ENCODE measurements at places on chromosomes 2 and 18. TPM values are rescaled to one million over a fixed set of nuclear protein-coding genes. Genes with fewer than 3 reads are reported as not detected.

DNA sequence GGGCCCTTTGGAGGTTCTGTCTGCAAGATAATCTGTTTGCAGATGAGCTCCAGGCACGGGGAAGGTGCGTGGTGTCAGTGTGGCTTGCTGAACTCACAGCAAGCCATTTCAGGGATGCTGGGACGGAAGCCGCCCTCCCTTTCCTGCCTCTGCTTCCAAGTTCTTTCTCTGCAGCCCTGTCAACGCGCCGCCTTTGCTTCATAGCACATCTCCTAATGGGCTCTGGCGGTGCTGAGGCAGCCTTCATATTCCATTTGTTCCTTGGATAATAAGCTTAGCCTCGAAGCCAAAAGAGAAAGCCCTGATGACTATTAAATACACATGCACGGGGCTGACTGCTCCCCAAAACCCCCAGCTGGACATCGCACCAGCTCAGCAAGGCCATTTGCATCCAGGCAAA lies 81.7 kb upstream of the TAF1B start:
- no peak overlapping the region for H3K4me3 ChIP-seq
- no peaks in the 10 kb centered on the region for H3K27me3 ChIP-seq
- H3K27ac ChIP-seq = no peak overlapping the region
- DNase-seq = no peak
- peaks cover 11% of the 10 kb centered on the region for H3K4me1 ChIP-seq

DNA sequence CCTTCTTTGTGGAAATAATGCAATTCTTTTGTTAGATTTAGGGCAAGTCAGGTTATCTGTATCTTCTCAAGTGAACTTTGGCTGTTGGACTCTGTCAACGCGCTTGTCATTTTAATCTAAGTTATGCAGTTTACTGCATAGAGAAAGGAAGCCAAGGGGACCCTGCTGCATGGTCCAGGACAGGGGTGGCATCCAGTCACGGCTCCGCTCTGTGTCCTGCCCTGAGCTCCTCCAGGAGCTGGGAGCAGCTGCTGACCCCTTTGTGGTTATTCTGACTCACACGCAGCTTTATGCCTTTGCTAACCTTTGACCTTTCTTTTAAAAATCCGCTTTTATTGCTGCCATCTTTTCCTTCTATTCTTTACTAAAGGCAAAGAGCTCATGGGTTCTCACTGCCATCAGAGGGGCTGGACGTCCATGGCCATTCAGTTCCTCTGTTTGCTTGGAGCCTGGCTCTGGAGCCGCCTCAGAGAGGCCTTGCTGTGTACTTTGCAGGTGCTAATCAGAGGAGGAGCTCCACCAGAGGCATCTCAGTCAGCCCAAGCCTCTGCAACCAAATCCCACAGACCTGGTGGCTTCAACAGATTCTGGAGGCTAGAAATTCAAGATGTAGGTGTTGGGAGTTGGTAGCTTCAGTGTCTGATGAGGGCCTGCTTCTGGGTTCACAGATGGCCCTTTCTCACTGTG lies 39.3 kb downstream of the SNTG2 start:
- H3K27me3 ChIP-seq = no peaks in the 10 kb centered on the region
- no peaks in the 10 kb centered on the region for H3K36me3 ChIP-seq
- H3K27ac ChIP-seq = no peak overlapping the region
- no peaks in the 10 kb centered on the region for H3K4me1 ChIP-seq
- no peak for DNase-seq
- H3K4me3 ChIP-seq = no peak overlapping the region

Gene CTAGE1
- total RNA-seq = not detected

DNA sequence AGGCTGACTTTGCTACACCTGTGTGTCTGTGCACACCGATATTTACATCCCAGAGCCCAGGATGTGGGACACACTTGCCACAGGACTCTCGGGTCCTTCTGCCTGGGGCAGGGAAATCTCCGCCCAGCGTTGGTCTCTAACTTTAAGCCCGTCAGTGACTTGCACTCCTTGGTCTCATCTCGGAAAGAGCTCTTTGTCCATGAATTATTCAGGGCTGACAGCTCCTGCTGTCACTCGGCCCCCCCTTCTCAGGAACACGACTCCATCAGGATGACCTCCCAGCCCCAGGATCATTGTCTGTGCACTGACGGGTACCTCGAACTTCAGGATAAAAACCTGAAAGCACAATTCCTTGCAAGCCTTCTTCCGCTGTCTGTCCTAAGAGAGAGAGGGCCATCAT lies 26.6 kb downstream of the PLB1 start:
- H3K36me3 ChIP-seq = no peaks in the 10 kb centered on the region
- DNase-seq = no peak
- H3K27me3 ChIP-seq = peaks cover 10% of the 10 kb centered on the region
- no peaks in the 10 kb centered on the region for H3K4me1 ChIP-seq

- H3K27ac ChIP-seq = no peak overlapping the region
- no peak overlapping the region for H3K4me3 ChIP-seq
- H3K36me3 ChIP-seq = no peaks in the 10 kb centered on the region
- no peaks in the 10 kb centered on the region for H3K27me3 ChIP-seq
- DNase-seq = no peak
- H3K4me1 ChIP-seq = peaks cover 17% of the 10 kb centered on the region
These were observed 15.1 kb upstream of the RHOB start for GRCh38 chr2:20431772-20432171.

DNA sequence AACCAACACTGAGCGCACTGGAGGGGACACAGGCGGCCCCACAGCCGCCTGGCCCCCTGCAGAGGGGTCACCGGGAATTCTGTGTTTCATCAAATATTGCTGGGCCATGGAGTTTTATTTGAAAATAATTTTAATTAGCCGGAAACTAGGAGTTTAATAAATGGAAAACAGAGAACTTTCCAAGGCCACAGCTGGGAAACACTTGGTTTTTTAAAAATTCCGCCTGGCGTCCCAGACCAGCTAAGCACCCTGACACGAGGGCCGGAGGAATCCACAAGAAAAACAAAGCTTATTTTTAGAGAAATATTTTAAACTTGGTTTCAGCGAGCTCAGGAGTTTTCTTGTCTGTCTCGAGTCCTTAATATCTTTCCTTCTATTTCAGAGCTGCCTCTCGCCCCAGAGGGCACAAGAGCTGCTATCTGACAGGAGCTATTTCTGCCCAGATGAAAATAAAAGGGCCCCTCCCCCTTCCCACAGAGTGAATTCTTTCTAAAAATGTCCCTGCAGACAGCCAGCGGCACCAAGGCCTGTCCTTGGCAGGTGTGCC lies 8.2 kb downstream of the ZFP36L2 start:
- H3K4me3 ChIP-seq = peak overlapping the region; percentile 95
- DNase-seq = no peak

DNA sequence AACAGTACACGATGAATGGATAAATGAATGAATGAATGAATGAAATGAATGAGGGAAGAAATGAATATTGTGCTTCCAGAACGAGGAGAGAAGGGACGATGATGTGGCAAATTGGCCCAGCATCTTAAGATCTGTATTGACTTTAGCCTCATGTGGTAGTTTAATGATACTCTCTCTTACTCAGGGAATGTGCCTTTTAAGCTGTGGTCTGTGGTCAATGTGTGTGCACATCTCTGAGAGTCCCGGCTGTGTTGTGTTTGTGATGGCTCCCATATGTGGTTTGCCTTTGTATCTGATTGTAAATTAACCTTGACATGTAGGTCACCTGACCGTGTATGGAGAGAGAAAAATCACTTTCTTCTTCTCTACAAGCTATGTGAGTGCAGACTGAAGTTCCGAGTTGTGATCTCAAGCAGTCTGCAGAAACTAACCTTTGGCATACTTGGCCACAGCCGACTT lies 91.2 kb downstream of the NEDD4L start:
- DNase-seq = no peak
- peaks cover 9% of the 10 kb centered on the region for H3K4me1 ChIP-seq
- no peak overlapping the region for H3K27ac ChIP-seq
- no peaks in the 10 kb centered on the region for H3K36me3 ChIP-seq
- no peak overlapping the region for H3K4me3 ChIP-seq

Gene ABHD3
- total RNA-seq = 32.0 TPM

DNA sequence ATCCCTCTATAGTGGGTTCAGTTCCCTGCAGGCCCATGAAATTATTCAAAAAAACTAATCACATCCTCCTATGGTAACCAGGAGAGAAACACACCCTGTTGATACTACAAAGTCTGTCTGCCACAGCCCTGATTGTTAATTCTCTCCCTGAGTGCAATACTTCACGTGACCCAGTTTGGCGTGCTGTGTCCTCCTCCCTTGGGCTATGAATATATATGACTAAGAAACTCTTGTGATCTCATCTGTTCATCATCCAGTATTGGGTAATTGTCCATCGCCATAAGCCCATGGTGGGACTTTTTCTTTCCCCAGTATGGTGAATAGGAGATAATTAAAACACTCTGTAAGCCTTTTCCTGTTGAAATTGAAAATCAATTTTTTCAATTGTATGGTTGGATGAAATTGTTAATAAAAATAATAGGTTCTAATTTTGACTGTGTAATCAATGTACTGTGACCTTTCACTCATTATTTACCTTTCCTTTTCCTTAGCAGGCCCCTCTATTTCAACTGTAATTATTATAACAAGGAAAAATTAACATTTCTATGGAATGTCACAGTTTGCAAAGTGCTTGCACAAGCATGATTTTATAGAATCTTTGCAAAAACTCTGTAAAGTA lies 1822.6 kb downstream of the SUCLG1 start:
- no peaks in the 10 kb centered on the region for H3K36me3 ChIP-seq
- H3K4me3 ChIP-seq = no peak overlapping the region
- no peaks in the 10 kb centered on the region for H3K4me1 ChIP-seq
- H3K27me3 ChIP-seq = no peaks in the 10 kb centered on the region
- no peak for DNase-seq

DNA sequence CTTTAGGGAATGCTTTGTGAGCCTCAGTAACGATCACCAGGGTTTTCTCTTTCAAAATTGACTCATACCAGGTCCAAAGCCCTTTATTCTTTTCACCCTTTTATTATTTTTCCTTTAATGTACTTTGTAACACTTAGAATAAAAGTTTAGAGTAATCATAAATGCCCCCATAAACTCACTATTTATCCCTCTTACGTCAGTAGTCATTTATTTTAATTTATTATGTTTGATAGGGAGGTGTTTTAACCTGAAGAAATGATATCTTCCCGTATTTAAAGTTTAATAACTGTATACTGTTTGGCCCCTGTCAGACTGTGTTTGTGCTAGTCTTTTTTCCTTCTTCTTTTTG lies 1.1 kb downstream of the TWSG1 start:
- H3K4me3 ChIP-seq = peak overlapping the region; percentile 77
- H3K36me3 ChIP-seq = peaks cover 27% of the 10 kb centered on the region
- H3K4me1 ChIP-seq = peaks cover 10% of the 10 kb centered on the region

Gene ATP8B1
- 27.2 TPM for total RNA-seq

Gene ACADL
- total RNA-seq = 45.4 TPM

Gene NTSR2
- total RNA-seq = not detected

Gene CPLX4
- total RNA-seq = not detected

Gene CCDC178
- not detected for total RNA-seq

DNA sequence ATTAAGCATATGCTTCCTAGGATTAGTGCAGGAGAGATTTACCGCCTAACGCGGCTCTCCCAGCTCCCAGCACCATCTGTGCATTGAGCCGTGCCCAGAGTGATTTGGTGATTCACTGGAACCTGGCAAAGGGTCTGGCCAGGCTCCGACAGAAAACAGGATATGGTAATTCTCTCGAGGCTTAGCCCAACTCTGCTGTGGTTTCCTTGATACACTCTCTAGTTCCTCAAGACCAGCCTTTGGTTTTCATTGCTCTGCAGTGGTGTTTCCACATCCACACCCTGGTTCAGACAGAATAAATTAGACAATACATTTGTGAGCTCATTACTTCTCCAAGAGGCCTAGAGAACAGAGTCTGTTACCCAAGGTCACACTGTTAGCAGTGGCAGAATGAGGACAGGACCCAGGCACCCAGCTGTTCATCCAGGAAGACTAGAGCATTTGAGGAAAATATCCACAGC lies 23.0 kb upstream of the SMAD2 start:
- no peaks in the 10 kb centered on the region for H3K27me3 ChIP-seq
- H3K4me3 ChIP-seq = no peak overlapping the region
- H3K36me3 ChIP-seq = no peaks in the 10 kb centered on the region

DNA sequence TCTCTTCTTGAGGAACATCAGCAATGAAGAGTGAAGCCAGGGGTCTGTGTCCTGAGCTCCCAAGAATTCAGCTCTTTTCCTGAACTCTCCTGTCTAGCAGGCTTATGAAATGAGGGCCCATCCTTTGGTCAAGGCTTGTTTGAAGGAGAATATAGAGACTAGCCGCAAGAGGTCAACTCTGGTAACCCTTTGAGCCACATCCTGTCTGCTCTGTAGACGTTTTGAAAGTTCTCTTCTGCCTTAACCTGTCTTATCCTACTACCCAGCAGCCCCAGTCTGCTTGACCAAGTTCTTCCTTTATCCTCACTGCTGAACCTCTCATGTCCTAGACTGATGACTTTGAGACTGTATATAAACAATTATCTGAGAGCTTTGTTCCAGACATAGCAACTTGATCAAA lies 5.4 kb downstream of the SEMA4F start:
- peaks cover 5% of the 10 kb centered on the region for H3K4me1 ChIP-seq
- no peaks in the 10 kb centered on the region for H3K27me3 ChIP-seq
- no peak for DNase-seq
- H3K27ac ChIP-seq = no peak overlapping the region

Gene RAD51AP2
- not detected for total RNA-seq

Gene ARHGEF33
- 1.5 TPM for total RNA-seq

Gene ATP9B
- total RNA-seq = 48.6 TPM

- no peak overlapping the region for H3K27ac ChIP-seq
- no peak for DNase-seq
- no peaks in the 10 kb centered on the region for H3K36me3 ChIP-seq
- peaks cover 8% of the 10 kb centered on the region for H3K4me1 ChIP-seq
- no peak overlapping the region for H3K4me3 ChIP-seq
These were observed 362.9 kb downstream of the ZEB2 start for GRCh38 chr2:144156736-144157640.

- peaks cover 67% of the 10 kb centered on the region for H3K36me3 ChIP-seq
- H3K27me3 ChIP-seq = no peaks in the 10 kb centered on the region
- H3K4me3 ChIP-seq = no peak overlapping the region
- H3K4me1 ChIP-seq = peaks cover 2% of the 10 kb centered on the region
- H3K27ac ChIP-seq = no peak overlapping the region
These were observed 82.2 kb downstream of the KLF7 start for GRCh38 chr2:207083361-207084110.
